NCI-H1105 (cell line): ENCODE measurements at places on chromosomes 7 and 10.

GRCh38 chr7:25031432-25031831, 51.5 kb upstream of the OSBPL3 start:
- DNase-seq, result no peak

- DNase-seq, result no peak
These were observed 20.6 kb upstream of the RASSF4 start for GRCh38 chr10:44938956-44939355.

DNA sequence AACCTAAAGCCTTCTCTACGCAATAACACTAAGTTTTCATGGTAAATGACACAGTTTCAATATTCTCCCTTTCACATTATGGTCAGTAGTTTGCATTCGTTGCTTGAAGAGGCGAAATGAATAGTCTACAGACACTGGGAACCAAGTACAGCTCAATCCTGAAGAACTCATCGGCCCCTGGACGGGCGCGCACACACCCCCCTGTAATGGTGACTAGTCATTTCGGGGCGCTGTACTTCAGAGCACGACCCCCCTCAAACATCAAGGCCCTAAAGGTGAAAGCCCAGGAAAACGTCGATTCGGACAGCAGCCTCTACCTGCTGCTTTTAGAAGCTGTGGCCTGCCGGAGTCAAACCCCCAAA, 1.0 kb downstream of the NT5C2 start:
- DNase-seq, result no peak

GRCh38 chr10:13707156-13707881, 120.6 kb downstream of the PRPF18 start:
- no peak for DNase-seq

DNA sequence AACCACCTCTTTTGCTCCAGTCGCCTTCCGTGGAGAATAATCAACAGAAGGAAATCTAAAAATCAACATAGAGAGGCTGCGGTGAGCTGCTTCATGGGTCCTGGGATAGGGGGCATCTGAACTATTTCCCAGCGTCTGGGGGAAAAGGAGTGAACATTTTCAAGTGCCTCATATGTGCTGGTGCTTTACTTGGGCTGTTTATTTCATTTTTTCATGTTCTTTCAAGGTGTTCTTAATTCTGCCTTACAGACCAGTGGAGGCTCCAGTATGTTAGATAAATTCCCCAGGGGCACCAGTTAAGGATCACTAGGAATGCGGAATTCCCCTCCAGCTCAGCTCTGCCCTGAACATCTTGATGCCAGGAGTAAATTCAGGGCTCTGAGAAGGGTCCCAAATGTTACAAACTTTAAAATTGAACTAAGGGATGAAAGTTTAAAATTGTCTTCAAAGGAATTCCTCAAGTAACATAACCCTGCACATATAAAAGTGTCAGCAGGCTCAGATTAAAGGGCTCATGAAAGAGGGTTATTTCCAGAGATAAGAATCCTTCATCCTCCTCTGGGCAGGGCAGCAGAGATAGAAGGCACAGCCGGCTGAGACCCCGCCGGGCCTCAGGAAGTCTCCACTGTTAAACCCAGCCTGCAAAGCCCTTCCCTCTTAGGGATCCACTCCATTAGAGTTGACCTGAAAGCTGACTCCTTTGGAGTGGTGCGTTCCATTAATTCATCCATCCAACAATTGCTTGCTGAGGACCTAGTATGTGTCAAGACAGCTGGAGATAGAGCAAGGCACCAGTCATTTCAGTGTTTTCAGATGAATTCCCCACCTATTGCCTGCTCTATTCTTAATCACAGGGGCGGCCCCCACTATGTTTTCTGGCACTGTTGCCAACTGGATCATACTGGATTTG, 345.8 kb downstream of the KCNMA1 start:
- no peak for DNase-seq
